Endothelial cell of umbilical vein (primary cell): ENCODE measurements at places on chromosomes 16 and 17. TPM values are rescaled to one million over a fixed set of nuclear protein-coding genes. Genes with fewer than 3 reads are reported as not detected.

DNA sequence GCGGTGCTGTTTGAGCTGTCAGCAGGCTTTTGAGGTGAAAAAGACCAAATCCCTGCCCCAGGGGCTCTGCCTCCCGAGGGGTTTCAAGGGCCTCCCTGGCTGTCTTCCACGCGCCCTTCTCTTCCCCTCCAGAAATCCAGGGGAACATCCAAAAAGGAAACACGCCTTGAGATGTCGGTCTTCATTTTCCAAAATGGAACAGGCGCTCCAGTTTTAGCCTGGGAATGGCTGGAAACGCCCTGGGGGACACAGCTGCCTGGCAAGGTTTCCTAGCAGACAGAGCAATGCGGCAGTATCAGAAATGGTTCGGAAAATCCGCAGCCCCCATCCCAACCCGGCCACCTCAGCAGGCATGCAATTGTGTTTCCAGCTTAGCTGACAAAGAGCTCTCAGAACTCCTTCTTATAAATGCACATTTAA lies 16.6 kb upstream of the LITAF start:
- DNase-seq = no peak

DNA sequence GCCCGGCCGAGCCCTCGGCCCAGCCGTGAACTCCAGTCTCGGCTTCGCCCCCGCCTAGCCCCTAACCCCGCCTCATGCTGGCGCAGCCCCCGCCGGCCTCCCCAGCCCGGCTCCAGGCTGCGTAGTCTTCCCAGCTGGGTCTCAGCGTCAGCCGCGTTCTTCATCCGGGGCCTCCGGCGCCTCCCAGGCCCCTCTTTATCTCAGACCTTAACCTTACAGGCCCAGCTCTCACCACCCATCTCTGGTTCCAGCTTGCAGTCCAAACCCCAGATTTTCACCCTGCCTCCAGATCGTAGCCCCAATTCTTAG lies at the start of gene PROCA1:
PROCA1 (minus strand) TSS at position 166 of the 309 bp plus-strand sequence. CDS start 228 bp downstream, outside the sequence.
- no peak for DNase-seq

Gene MT3
- total RNA-seq = not detected in 2 replicates

GRCh38 chr16:80824623-80825364 lies 20.4 kb upstream of the CDYL2 start:
- DNase-seq = peak; percentile 79

DNA sequence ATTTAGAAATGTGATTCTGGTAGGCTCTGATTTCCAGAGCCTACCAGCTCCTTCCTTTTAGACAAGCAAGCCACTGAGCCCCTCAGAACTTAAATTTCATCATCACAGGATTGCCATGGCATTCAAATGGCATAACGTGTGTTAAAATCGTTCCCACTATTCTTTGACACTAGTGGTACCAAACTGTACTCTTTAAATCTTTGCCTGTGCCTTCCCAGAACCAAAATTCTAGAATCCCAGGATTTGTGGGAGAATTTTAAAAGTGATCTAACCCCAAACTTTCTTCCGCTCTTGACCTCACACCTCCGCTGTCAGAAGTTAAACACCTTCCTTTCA lies 287 bp upstream of the INTS2 start:
- no peak for DNase-seq

Gene PLLP
- total RNA-seq = 3.1 and 4.4 TPM in 2 replicates

Gene RASL10B
- total RNA-seq = 0.71 and 0.78 TPM in 2 replicates

GRCh38 chr17:40561294-40561870 lies 3.9 kb downstream of the CCR7 start:
- no peak for DNase-seq

Gene GPR142
- not detected in 2 replicates for total RNA-seq

Gene BICDL2
- total RNA-seq = not detected in 2 replicates

DNA sequence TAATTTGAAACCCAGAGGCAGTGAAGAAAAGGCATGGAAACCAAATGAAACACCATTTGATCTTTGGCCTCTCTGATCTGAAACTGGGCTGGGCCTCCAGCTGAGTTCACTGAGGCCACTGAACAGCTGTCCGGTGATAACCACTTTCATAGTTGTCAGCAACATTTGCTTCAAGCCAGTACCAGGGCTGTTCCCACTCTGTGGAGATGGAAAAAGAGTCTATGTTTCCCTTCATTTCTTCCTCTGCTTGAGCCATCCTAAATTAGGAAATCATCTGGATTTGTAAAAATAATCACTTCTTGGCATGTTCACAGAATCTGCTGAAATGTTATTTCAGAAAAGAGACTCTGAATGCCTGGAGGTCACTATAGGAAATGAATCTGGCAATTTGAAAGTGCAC lies 119.3 kb downstream of the STX8 start:
- peak; percentile 60 for DNase-seq

Gene TNP2
- not detected in 2 replicates for total RNA-seq

- no peak for DNase-seq
These were observed 2.6 kb downstream of the RAI1 start for GRCh38 chr17:17683710-17684365.

Gene NOG
- total RNA-seq = 2.1 and 2.3 TPM in 2 replicates

Gene C17orf50
- not detected in 2 replicates for total RNA-seq

Gene HAP1
- total RNA-seq = 0.23 and 0.24 TPM in 2 replicates

- no peak for DNase-seq
These were observed 21.2 kb downstream of the SLC39A11 start for GRCh38 chr17:73071066-73071999.

Gene FKBP10
- total RNA-seq = 163 and 168 TPM in 2 replicates

DNA sequence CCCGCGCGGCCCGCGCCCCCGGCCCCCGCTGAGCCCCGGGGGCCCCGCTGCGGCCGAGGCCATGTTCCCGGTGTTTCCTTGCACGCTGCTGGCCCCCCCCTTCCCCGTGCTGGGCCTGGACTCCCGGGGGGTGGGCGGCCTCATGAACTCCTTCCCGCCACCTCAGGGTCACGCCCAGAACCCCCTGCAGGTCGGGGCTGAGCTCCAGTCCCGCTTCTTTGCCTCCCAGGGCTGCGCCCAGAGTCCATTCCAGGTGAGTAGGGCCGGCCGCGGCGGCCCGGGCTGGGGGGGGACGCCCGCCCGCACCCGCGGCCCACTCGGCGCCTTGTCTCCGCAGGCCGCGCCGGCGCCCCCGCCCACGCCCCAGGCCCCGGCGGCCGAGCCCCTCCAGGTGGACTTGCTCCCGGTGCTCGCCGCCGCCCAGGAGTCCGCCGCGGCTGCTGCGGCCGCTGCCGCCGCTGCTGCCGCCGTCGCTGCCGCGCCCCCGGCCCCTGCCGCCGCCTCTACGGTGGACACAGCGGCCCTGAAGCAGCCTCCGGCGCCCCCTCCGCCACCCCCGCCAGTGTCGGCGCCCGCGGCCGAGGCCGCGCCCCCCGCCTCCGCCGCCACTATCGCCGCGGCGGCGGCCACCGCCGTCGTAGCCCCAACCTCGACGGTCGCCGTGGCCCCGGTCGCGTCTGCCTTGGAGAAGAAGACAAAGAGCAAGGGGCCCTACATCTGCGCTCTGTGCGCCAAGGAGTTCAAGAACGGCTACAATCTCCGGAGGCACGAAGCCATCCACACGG lies 504 bp downstream of the MAZ start:
- DNase-seq = peak; percentile 23

DNA sequence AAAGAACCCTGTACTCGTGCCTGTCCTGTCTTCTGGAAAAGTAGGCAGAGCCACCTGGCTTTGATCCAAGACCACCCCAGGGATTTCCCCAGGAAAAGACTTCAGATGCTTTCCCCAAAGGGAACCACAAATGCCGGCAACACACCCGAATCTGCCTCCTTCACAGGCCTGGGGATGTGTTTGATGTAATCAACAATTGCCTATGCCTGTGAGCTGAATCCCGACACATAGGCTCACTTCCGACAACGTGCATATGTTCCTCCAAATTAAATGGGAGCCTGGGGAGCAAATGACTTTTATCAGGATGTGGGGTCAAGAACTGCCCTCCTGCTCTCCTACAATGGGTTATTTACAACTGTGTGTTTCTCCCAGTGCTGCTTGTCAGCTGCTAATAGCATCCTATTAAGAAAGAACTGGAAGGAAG lies 535.2 kb upstream of the CDH11 start:
- peak; percentile 32 for DNase-seq

DNA sequence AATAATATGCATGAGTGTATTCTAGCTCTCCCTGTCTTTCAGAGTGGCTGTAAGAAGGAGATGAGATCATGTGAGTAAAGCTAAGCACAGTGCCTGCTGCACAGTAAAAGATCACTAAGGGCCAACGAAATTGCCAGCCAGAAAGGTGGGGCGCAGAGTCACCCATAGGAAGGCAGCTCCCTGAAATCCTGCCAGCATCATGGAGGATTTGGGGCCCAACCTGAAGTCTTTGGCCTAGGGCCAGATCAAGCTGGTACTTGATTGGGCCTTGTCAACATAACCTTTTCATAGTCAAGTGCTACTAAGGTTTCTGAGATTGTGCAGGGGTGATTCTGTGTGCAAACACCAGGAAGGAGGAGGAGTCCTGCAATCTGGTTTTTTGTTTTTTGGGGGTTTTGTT lies 16.5 kb downstream of the SCNN1B start:
- DNase-seq = no peak

GRCh38 chr16:29182501-29182900 lies 197.6 kb downstream of the LAT start:
- no peak for DNase-seq

Gene CBX2
- total RNA-seq = 19.8 and 20.0 TPM in 2 replicates

Gene TEDC2
- 12.7 and 15.2 TPM in 2 replicates for total RNA-seq

GRCh38 chr16:61540216-61540615 lies 496.0 kb downstream of the CDH8 start:
- DNase-seq = no peak

- DNase-seq = peak; percentile 37
These were observed 12.1 kb downstream of the HSD3B7 start for GRCh38 chr16:30996985-30997724.

Gene CLEC18B
- 0.25 and 0.49 TPM in 2 replicates for total RNA-seq

GRCh38 chr16:75266738-75267630 lies 15.6 kb upstream of the BCAR1 start:
- DNase-seq = no peak
